ENCODE measurements at places on chromosomes 3 and 15.

DNA sequence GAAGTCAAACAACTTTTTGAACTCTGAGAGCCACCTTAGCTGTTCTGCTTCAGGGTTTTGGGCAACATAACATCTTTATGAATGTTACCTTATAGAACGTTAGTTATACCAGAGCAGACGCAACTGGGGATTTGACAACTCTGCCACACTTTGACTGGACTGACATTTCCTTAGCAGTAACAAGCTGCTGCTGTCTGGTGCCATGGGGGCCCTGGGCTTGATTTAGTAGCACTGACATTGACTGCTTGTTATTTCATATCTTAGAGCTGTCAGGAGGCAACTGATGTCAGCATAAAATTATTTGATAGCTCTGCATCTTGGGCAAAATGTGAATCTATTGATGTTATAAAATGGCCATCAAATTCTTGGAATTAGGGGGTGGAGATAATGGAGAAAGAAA, 285.4 kb downstream of the ROBO2 start:
- DNase-seq: no peak

GRCh38 chr3:108983051-108983450, 29.4 kb upstream of the GUCA1C start:
- no peak for DNase-seq

DNA sequence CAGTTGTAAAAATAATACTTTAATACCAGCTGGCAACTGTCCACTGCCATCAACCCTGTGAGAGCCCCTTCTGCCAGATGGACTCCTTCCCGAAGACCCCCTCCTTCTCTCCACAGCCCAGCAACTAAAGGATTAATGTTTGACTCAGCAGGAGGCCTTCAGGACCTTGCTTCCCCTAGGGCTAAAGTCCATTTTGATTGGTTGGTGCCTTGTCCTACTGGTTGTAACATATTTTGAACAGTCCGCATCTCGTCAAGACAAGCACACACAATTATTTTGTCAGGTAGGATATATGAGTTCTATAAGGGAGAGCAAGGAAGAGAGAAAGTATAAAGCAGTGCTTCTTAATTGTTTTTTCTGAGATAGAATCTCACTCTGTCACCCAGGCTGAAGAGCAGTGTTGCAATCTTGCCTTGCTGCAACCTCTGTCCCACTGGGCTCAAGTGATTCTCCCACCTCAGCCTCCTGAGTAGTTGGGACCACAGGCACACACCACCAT, 18.6 kb downstream of the ACOX2 start:
- no peak for DNase-seq

DNA sequence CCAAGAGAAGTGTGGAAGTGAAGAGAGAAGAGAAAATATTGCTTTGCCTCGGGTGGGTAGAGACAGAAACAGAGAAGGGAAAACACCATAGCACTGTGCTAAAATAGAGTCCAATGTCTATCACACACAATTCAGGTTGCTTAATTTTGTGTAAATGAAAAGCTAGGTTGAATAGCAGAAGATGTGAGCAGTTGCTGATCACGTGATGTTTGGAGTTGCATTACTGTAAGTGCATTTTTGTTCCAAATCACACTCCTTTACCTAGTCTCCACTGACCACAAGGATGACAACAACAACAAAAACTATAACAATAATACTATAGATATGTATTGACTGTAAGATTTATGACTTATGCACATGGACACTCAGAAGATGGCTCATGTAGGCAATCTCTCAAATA, 683.2 kb downstream of the AGBL1 start:
- DNase-seq: no peak

- DNase-seq: no peak
These were observed 1.0 kb upstream of the CEP70 start for GRCh38 chr3:138594935-138595610.

- DNase-seq: peak; percentile 15
These were observed 1.8 kb upstream of the SCN5A start for GRCh38 chr3:38651153-38651789.

- no peak for DNase-seq
These were observed 54.5 kb upstream of the TBL1XR1 start for GRCh38 chr3:177251755-177252154.

DNA sequence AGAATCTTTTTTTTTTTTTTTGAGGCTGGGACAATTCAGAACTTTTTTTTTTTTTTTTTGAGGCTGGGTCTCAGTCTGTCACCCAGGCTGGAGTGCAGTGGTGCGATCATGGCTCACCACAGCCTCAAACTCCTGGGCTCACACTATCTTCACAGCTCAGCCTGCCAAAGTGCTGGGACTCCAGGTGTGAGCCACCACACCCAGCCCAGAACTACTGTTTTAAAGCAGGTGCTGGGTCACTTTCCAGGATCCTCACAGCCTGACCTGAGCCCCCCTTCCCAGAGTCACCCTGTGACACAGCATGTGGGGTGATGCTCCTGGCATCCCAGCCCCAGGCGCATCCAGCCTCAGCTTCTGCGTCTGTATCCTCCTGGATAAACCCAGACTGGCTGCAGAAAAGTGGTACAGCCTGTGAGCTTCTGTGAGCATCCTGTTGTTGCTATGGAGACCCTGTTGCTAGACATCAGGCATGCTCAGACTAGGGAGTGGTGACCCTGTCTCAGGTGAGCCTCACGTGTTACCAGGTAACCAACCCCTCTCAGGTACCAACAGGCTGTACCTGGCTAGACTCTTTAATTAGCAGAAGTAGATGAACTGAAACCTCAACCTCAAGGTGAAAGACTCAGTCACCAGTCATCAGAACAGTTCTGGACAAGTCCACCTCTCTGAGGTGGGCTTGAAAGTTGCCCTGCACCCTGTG, 15.0 kb downstream of the KLF13 start:
- peak; percentile 34 for DNase-seq

GRCh38 chr3:197339841-197340520, 41.6 kb upstream of the DLG1 start:
- no peak for DNase-seq

DNA sequence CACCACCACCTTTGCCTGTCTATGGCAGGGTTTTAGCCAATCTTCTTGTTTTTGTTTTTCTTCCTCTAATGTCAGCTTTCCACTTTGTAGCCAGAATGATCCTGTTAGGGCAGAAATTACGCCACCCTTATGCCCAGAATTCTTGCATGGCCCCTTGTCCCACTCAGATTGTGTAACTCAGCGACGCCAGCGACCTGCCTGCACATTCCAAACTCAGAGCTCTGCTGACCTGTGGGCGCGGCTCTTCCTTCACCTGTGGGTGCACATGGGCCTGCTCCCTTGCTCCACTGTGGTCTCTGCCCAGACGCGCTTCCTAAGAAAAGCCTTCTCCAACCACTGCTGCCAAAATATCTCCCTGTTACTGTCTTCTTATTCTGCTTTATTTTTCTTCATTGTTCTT, 45.0 kb downstream of the MED12L start:
- no peak for DNase-seq

GRCh38 chr3:192130534-192131132, 596.7 kb downstream of the FGF12 start:
- peak; percentile 25 for DNase-seq

GRCh38 chr3:153688301-153689120, 432.7 kb upstream of the ARHGEF26 start:
- DNase-seq: no peak

- DNase-seq: no peak
These were observed 28.5 kb downstream of the TSPAN3 start for GRCh38 chr15:77042245-77042919.

- DNase-seq: no peak
These were observed 13.2 kb downstream of the FGD5 start for GRCh38 chr3:14831916-14832450.

DNA sequence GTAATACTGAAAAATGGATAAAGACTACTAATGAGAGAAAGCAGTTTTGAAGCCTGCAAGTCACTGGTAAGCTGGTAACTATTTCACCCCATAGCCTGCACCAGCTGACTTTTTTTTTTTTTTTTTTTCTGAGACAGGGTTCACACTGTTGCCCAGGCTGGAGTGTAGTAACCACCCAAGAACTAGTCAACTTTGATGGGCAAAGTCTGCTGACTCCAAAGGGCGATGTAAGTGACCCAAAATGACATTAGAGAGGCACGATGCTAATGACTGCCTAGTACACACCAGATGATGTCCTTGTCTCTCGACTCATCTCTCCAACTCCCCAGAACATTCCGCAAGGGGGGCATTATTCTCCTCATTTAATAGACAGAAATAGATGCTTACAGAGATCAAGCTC, 12.9 kb upstream of the TMEM41A start:
- DNase-seq: no peak

- DNase-seq: peak; percentile 1
These were observed 47.2 kb upstream of the TEX55 start for GRCh38 chr3:119098619-119099222.

DNA sequence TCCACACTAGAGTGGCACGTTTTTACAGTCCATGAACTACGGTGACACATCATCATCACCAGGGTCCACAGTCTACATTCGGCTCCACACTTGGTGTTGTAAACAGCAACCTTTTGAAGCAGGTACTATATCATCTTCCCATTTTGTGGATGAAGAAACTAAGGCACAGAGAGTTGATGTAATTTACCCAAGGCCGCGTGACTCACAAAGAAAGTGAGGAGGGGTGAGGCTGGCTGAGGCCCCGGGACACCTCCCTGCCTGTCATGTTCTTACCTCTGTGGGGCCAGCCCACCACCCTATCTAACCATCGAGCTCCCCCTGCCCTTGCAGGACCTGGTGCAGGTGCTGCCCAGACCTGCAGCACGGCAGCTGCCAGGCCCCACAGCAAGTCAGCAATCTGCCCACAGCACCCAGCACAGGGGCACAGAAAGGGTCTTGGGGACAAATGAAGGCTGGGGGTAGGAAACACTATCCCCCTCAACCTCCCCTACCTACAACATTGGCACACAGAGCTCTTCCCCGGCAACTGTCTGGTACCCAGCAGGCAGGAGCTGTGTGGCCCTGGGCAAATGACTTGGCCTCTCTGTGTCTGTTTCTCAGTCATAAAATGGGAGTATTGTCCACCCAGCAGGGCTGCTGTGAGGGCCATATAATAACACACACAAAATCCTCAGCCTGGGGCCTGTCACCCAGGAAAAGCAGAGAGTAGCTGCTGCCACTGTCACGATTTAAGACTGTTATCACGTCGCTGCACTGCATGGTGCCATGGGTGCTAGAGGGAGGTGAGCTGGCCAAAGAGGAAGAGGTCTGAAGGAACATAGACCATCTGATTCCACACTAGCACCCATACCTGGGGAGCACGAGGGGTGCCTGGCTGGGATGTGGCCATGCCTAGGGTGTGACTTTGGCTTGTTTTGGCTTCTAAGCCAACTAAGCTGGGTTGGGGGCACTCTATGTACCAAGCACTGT, 115.1 kb downstream of the IQSEC1 start:
- no peak for DNase-seq

GRCh38 chr3:177934001-177934891, 602.0 kb upstream of the KCNMB2 start:
- DNase-seq: no peak

GRCh38 chr3:23481616-23482278, 278.6 kb downstream of the UBE2E2 start:
- no peak for DNase-seq

DNA sequence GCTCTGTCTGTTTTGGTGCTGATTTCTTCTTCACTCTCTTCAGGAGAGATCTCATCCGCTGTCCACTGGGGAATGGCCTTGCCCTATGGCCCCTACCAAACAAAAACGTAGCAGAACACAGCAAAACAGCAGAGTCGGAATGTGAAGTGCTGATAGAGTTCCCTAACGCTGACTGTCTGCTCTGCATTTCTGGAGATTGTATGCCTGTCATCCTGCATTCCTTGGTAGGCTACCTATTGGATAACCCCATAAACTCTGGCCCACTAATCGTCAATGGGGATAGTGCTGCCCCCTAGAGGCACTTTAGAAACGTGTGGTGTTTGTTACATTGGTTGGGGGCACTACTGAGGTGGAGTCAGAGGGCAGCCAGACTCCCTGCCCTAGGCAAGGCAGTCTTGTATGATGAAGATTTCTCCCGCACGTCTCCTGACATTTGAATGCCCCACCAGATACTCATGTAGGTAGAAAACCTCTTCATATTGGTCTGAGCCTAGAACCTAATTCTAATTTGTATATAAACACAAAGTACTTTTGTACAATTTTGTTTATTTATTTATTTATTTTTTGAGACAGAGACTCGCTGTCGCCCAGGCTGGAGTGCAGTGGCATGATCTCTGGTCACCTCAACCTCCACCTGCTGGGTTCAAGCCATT, 15.6 kb upstream of the MAGEF1 start:
- peak; percentile 19 for DNase-seq

GRCh38 chr3:10702961-10703740, 112.9 kb upstream of the SLC6A11 start:
- no peak for DNase-seq

GRCh38 chr3:58898513-58898912, 151.3 kb downstream of the CFAP20DC start:
- DNase-seq: no peak

GRCh38 chr15:97929456-97930229, 30.9 kb upstream of the ARRDC4 start:
- no peak for DNase-seq
